ENCODE measurements at places on chromosomes 5 and 9. TPM values are rescaled to one million over a fixed set of nuclear protein-coding genes. Genes with fewer than 3 reads are reported as not detected.

The SMIM33 gene
- not detected for total RNA-seq

The PCDHA13 gene
- total RNA-seq, result 2.3 TPM

The LRRC26 gene
- not detected for total RNA-seq

The COL15A1 gene
- 3.2 TPM for total RNA-seq

The MEIKIN gene
- not detected for total RNA-seq

The FANCC gene
- 27.0 TPM for total RNA-seq

The ANKDD1B gene
- 0.60 TPM for total RNA-seq

DNA sequence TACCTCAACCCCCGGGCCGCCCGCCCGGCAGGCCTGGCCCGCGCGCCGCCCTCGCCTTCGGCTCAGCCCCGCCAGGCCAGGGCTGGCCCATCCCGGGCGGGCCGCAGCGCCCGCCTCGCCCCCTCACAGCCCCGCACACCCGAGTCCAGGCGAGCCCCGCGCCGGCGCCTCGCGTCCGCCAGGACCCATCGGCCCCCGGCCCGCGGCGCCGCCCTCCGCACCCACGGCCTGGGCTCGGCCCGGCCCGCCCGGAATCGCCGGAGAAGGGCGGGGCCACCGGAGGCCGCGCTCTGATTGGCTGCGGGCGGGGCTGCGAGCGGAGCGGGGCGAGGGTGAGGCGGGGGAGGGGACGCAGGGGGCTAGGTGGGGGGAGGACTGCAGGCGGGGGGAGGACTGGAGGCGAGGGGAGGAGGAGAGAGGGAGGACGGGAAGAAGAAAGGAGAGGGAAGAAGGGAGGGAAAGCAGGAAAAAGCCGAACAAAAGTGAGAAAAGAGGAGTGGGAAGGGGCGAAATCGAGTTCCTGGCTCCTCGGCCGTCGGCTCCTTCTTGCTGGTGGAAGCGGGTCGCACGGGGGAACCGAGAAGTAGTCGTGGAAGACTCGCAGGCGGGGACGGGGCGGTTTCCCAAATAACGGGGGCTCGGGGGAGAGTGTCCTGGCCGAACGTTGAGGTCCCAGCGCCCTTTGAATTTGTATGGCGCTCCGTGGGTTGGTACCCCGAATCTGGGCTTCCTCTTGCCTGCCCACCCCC lies 472 bp upstream of the UBTD2 start:
- peak; percentile 95 for DNase-seq

- no peak for DNase-seq
Measured at GRCh38 chr9:84519413-84519812, 150.1 kb upstream of the NTRK2 start.

- DNase-seq, result peak; percentile 11
Measured at GRCh38 chr9:120579139-120580050, 572 bp downstream of the CDK5RAP2 start.

- DNase-seq, result no peak
Measured at GRCh38 chr9:33354651-33355211, 47.6 kb downstream of the AQP7 start.

- DNase-seq, result peak; percentile 90
Measured at GRCh38 chr9:33374634-33375237, 27.6 kb downstream of the AQP7 start.

DNA sequence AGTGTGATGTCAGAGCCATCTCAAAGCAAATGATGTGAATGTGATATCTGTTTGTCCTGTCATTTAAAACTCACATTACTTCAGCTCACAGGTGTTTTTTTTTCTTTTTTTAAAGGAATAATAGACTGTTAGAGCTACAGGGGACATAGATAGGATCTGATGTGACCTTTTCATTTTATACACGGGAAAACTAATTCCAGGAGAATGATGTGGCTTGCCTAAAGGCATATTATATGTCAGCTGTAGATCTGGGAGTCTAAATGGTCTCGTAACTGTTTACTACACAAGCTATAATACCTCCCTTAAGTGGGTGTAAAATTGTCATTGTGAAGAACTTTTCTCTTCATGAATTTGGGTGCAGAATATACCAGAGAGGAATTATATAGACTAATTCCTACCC lies 2.0 kb downstream of the NMUR2 start:
- DNase-seq, result no peak

DNA sequence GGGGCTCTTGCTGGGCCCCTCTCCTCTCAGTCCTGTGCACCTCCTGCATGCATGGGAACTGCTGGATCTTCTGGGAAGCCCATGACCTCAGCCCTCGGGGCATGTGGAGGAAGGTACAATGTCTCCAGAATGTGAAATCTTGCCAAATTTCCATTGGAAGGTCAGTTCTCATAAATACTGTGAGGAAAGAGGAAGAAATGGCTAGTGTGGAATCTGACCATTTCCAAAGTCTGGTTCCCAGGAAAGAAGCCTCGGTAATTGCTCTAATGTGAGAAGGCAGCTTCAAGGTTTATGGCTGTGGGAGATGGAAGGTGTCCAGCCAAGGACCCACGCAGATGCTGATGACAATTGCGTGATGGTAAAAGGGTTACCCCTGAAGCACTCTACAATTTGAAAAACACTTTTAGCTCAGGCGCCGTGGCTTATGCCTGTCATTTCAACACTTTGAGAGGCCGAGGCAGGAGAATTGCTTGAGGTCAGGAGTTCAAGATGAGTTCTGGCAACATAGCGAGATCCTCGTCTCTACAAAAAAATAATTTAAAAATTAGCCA lies 8.1 kb upstream of the IL17B start:
- no peak for DNase-seq

DNA sequence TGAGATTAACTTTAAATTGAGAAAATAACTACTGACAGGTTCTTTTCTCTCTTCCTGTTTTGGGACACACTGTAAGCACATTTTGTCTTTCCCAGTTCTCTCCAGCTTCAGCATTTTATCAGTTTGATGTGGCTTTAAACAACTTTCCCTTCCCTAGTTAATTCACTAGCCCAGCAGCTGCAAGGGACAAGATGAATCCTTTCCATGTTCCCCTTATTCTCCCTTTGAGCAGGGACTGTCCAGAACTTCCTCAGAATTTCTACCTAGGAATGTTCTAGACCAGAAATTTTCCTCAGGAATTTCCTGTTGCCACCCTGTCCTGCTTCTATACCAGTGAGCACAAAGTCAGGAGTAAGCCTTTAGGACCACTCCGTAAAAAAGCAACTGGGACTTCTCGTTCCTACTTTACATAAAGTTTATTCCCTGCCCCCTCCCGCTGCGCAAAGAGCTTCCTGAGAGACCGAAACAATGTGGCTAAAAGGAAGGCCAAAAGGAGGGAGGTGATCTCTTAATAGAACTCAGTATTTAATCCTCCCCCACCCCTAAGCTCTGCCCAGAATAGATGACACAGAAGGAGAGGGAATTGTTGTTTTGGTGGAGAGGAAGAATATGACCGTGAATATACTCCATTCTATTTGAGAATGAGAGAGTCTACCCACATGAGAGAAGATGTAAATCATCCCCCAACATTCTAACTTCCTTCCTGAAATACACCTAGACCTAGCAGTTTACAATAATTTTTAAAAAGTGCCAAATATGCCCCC lies 61.9 kb downstream of the GLIS3 start:
- DNase-seq, result peak; percentile 83

DNA sequence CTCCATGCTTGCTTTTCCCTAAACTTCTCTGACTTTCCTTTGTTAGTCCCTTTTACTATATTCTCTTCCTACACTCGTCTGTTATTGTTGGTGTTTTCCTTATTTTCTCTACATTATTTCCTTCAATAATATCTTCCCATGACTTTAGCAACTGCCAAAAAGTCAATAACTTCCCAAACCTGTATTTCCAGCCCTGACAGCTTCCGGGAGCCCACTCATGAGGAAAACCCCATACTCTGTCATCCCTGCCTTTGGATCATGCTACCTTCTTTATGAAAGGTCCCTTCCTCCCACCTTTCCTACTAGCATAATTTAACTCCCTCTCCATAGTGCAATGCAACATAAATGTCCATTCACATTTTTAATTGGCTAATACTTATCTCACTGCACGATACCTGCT lies 144.0 kb upstream of the CDH6 start:
- no peak for DNase-seq

DNA sequence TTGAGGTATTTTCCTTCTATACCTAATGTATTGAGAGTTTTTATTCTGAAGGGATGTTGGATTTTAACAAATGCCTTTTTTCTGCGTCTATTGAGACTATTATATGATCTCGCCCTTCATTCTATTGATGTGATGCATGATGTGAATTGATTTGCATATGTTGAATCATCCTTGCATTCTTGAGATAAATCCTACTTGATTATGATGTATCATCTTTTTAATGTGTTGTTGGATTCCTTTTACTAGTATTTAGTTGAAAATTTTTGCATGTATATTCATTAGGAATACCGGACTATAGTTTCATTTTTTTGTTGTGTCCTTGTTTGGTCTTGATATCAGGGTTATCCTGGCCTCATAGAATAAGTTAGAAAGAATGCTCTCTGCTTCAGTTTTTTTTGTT lies 169.7 kb downstream of the NPR3 start:
- DNase-seq, result no peak

Measured in neural progenitor cell (in vitro differentiated cells).